ENCODE measurements at places on chromosomes 13 and 19.

DNA sequence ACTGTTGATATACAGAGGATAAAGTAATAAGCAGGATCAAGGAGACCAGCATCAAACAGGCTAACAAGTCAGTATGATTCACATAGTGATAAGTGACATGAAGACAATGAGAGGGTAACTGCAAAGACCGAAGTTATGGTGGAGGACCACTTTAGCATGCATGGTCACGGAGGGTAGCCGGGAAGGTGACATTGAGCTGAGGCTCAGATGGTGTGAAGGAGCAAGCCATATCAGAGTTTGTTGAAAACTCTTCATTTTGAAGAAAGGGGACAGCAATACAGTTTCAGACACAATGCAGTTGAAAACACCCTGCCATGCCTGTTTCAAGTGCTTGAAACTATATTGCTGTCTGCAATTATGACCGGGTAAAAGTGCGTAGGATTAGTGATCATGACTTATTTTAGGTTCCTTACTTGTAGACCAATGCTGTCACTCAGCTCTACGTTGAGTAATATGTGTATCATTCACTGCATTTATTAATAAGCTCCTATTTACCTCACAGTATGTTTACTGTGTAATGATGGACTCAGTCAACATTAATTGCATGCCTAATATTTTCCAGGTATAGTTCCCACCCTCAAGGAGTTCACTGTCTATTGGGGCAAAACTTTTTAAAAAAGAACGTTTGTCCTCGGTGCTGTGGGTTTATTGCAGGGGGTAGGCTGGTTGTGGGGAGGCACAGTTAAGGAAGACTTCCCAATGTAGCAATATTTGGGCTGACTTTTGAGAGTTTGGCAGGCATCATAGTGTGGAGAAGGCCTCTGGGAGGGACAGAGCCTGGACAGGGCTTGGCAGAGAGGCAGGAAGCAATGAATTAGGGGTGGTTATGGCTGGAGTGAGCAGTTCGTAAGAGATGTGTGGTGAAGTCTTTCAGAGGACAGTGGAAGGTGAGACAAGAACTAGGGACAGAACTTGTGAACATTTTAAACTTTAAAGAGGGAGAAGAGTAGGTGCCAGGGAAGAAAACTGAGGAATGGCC, 3.2 kb downstream of the UBAC2 start:
- DNase-seq: no peak

GRCh38 chr13:87535911-87536310, 135.3 kb upstream of the SLITRK5 start:
- no peak for DNase-seq

DNA sequence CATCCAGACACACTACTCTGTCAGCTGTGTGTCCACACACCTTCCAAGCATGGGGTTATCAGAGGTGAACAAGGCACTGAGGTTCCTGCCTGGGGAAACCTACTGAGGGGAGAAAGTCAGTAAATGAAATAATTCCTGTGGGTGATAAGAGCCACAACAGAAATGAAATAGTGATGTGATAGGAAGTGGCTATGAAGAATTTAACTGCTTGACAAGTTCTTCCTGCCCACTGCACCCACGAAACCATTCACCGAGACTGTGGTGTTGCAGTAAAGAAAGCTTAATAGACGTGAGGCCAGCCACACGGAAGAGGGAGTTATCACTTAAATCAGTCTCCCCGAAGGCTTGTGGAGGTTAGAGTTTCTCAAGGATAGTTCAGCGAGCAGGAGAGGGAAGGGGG, 353.1 kb downstream of the UQCRFS1 start:
- no peak for DNase-seq

DNA sequence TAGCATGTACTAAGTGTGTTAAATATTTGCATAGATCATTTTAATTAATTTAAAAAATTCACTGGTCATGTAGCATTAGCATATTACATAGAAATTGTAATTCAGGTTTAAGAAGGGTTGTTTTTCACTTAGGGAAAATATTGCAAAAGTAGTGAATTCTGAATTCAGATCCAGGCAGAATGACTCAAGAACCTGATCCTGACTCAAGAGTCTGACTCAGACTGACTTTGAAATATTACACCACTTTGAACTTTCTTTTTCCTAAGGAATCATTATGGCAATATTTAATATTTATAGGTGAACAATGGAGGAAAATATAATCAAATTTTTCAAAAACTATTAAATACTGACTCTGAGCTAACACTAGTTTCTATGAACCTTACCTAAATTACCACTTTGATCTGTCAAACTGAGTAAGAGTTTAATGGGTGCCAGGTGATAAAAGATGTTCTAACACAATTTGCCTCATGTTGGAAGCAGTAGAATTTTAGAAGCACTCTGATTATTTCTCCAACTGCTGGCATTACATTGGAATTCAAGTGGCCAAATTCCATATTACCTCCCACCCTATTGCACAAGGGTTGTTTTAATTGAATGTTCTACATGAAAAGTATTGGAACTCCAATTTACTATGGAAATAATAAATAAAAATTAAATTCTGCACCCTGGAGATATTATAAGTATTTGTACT, 261.6 kb downstream of the SLITRK1 start:
- no peak for DNase-seq

DNA sequence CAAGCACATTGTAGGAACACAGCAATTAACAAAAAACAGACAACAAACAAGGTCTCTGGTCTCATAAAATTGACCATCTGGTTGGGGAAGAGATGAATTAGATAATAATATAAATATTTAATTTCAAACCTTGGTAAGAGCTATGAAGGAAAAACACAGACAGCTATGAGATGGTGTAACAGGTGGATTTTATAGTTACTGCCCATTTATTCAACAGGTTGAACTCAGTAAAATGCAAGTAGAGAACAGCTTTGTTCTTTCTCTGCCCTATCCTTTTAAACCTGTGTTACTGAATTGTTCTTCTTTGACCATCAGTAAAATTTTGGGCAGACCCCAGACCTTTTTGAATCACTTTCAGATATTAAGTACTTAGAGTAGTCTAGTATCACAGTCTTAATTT, 77.6 kb upstream of the FAM216B start:
- no peak for DNase-seq

- DNase-seq: no peak
These were observed 155.2 kb downstream of the LIG4 start for GRCh38 chr13:108060111-108060510.

GRCh38 chr13:104766319-104766718, 1700.1 kb upstream of the SLC10A2 start:
- no peak for DNase-seq

- DNase-seq: no peak
These were observed 60.4 kb downstream of the ADGRE1 start for GRCh38 chr19:6947745-6948144.

GRCh38 chr19:52094526-52095130, 937 bp downstream of the ZNF841 start:
- DNase-seq: no peak

- DNase-seq: no peak
These were observed 19.2 kb downstream of the SPTBN4 start for GRCh38 chr19:40486017-40486416.

DNA sequence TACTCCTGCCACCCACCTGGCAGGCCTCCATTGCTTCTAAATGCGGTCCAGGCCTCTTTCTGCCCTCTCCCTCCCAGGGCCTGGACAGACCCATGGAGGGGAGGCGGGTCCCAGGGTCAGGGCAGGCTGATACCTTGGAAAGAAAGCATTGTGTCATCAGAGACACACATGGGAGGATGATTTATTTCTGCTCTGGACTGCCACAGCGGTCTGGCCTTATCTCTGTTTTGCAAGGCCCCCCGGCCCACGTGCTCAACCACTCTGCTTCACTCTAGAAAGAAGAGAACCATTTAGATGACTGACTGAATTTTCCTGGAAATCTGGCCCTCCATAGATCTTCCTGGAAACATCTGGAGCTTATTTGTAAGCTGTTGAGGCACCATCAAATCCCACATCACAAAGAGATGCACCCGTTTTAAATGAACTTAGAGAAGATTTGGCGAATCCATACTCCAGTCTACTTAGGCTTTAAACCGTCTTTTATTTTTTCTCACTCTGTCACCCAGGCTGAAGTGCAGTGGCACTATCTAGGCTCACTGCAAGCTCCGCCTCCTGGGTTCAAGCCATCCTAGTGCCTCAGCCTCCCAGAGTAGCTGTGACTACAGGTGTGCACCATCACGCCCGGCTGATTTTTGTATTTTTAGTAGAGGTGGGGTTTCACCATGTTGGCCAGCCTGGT, 48.3 kb upstream of the URI1 start:
- no peak for DNase-seq

DNA sequence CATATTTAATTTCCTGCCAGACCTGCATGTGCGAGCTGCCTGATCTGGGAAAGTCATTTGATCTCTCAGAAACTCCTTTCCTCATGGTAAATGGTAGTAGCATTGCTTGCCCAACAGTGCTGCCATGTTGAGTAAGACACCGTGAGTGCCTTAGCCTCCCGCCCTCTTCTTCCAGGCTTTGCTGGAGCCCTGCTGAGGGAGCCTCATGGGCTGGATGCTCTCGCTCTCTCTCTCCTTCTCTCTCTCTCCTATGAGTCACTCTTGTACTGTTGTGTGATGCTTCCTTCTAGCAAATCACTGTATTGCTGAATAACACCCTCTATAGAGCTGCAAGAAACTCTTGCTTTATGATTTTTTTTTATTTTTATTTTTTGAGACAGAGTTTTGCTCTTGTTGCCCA, 365.5 kb downstream of the UQCRFS1 start:
- DNase-seq: no peak

GRCh38 chr19:4597278-4597974, 37.9 kb upstream of the SEMA6B start:
- DNase-seq: no peak

- no peak for DNase-seq
These were observed 27.3 kb downstream of the IFT88 start for GRCh38 chr13:20594280-20594679.

Measured in stimulated activated CD8-positive, alpha-beta memory T cell treated with anti-CD3 and anti-CD28 coated beads, Interleukin-15, amount 100 ng/mL, for 24 hours (primary cell).